CD4-positive, alpha-beta T cell treated with Interleukin-10 for 1 hour (primary cell): ENCODE measurements at places on chromosomes 3 and 15.

DNA sequence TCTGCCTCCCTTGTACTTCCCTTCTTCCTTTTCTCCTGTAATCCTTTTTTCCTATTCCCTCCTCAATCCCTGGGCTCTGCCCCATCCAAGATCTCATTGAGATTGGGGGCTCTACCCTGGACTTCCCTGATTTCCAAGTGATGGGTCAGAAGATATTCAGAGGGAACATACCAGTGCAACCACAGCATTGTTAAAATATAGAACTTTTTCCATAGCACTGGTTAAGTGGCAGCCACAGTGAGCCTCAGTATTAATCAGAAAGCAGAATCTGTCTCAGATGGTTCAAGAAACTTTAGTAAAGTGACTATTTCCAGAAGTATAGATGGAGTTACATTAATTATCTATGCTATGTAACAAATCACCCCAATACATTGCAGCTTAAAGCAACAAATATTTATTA lies 18.7 kb upstream of the SCN10A start:
- DNase-seq, result no peak

DNA sequence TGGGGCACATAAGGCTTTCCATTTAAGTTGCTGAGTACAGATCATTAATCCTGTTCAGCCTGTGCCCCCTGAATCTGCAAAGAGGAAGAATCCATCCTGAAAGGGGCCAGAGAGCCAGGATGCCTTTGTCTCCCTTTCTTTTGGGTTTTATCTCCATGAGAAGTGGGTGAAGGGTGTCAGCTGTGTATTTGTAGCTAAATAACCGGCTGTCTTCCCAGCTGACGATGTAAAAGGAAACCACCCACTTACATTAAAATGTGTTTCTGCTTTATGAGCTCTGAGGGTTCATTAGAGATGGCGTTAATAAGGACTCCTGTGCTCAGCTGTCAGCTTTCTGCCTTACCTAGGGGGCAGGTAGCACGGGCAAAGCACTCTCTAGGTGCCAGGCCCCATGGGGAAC lies 83.4 kb downstream of the SLCO3A1 start:
- DNase-seq, result no peak

DNA sequence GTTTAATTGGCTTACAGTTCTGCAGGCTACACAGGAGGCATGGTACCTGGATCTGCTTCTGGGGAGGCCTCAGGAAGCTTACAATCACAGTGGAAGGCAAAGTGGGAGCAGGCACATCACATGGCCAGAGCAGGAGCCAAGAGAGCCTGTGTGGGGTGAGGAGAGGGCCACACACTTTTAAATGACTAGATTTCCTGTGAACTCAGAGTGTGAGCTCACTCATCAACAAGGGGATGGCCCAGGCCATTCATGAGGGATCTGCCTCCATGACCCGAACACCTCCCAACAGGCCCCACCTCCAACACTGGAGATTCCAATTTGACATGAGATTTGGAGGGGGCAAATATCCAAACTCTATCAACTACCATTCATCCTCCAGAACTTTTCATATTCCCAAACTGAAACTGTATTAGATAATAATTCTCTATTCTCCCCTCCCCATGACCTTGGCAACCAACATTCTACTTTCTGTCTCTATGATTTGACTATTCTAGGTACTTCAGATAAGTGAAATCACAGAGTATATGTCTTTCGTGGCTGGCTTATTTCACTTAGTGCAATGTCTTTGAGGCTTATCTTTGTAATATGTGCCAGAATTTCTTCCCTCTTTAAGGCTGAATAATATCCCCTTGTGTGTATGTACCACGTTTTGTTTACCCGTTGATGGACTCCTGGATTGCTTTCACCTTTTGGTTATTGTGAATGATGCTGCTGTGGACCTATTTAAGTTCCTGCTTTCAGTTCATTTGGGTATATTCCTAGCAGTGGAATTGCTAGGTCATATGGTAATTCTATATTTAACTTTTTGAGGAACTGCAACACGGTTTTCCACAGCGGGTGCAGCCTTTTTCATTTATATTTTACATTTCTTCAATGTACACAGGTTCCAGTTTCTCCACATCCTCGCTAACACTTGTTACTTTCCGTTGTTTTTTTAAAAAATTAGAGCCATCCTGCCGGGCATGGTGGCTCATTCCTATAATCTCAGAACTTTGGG lies 43.8 kb downstream of the TKT start:
- no peak for DNase-seq

- no peak for DNase-seq
Measured at GRCh38 chr3:16254916-16255315, 9.8 kb downstream of the DPH3 start.
